ENCODE measurements at places on chromosomes 4 and X.
A peak's percentile ranks its signal among the peaks of the same experiment; 100 is the strongest.

- no peak for DNase-seq
Observed at GRCh38 chr4:175386776-175387507, 425.1 kb downstream of the GPM6A start.

- no peak for DNase-seq
Observed at GRCh38 chr4:183136855-183137254, 37.8 kb downstream of the WWC2 start.

GRCh38 chr4:8071766-8072165 is 86.8 kb downstream of the ABLIM2 start:
- DNase-seq, result peak; percentile 49

- peak; percentile 98 for DNase-seq
Observed at GRCh38 chrX:71532753-71533425, at the start of gene OGT. Gene OGT (plus strand): TSS chrX:71533104. CDS start chrX:71533300, 196 bp downstream.

GRCh38 chrX:27619975-27620374 is 29.8 kb downstream of the DCAF8L2 start:
- DNase-seq, result peak; percentile 3

- DNase-seq, result no peak
Observed at GRCh38 chr4:162891788-162892707, 274.6 kb downstream of the NAF1 start.

- no peak for DNase-seq
Observed at GRCh38 chr4:184287697-184288255, 70.1 kb upstream of the ENPP6 start.

GRCh38 chrX:41921492-41922430 is 1.6 kb downstream of the CASK start:
- DNase-seq, result no peak

GRCh38 chr4:143344041-143344440 is 7.4 kb downstream of the GAB1 start:
- no peak for DNase-seq

DNA sequence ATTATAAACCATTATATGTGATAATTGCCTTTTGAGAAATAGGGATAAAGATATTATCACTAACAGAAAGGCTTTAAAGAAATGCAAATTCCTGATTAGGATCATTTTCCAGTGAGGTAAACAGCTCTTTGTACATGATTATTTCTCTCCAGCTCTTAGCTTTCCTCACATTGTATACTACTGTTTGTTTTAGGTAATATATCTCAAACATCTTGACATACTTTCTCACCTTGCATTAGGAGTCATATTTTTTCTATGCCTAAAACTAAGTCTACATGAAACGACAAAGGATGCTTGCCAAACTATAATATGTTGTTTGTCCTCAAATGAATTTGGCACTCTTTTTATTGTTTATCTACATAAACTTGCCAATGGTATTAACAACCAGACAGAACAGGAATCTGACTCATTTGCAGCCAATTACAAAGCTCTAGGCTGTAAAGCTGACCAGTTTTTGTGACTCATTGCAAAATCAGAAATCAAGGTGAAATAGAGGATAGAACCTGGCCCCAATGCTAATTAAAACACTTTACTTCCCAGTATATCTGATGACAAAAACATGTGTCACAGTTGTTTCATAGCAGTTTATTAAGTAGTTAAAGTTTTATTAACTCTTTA is 107.0 kb downstream of the IQCM start:
- DNase-seq, result no peak

GRCh38 chr4:183816077-183816476 is 89.0 kb upstream of the STOX2 start:
- no peak for DNase-seq

- no peak for DNase-seq
Observed at GRCh38 chr4:174835536-174835935, 6.5 kb upstream of the GLRA3 start.
